Dermis microvascular lymphatic vessel endothelial cell (primary cell): ENCODE measurements at places on chromosomes 16 and 17. TPM values are rescaled to one million over a fixed set of nuclear protein-coding genes. Genes with fewer than 3 reads are reported as not detected.

GRCh38 chr16:28923231-28923587, 1.8 kb downstream of the RABEP2 start:
- no peak for DNase-seq

GRCh38 chr17:17564896-17565295, 26.6 kb downstream of the PEMT start:
- no peak for DNase-seq

GRCh38 chr16:77856438-77857160, 68.2 kb downstream of the VAT1L start:
- DNase-seq: no peak

DNA sequence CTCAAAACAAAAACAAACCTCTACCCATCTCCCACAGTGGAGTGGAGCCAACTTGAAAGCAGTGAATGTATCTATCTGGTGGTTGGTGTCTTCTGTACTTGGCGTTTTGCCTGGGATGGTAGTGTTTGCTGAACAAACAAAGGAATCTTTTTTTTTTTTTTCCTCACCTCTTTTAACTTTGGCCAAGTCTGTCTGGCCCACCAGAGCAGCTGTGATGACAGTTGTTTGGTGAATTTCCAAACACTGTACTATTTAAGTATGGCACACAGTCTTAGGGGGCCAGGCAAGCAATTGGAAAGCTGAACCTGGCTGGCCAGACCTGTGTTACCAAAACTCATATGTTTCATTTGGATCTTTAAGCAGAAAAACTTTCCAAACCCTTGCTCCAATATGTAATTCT, 101.8 kb upstream of the CDH13 start:
- peak; percentile 38 for DNase-seq

GRCh38 chr17:42354956-42355843, 33.0 kb downstream of the STAT3 start:
- DNase-seq: no peak

GRCh38 chr16:11886881-11887280, 28.9 kb downstream of the GSPT1 start:
- DNase-seq: no peak

UMOD gene
- total RNA-seq: not detected in 2 replicates

LPO gene
- not detected in 2 replicates for total RNA-seq

ASPHD1 gene
- 0.25 and 0.26 TPM in 2 replicates for total RNA-seq
